ENCODE measurements at places on chromosomes 3 and 15.

- no peak for DNase-seq
Measured at GRCh38 chr3:32888739-32889138, 62.7 kb upstream of the CCR4 start.

DNA sequence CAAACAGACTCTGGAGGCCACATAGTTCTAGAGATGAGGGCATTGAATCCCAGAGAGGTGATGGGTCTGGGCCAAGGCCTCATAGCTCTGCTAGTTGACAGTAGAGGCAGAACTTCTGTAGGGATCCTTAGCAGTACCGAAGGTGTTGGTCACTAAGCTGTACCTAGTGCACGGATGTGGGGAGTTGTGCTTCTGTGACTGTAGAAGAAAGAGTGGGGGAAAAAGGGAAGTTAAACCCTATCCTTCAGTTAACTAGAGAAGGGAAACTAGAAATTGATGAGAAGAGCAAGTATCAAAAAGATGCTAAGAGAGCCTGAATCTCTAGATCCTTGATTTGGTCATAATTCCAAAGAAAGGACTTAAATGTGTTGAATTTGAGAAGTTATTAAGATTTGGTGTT, 186.7 kb downstream of the NFKBIZ start:
- DNase-seq: no peak

DNA sequence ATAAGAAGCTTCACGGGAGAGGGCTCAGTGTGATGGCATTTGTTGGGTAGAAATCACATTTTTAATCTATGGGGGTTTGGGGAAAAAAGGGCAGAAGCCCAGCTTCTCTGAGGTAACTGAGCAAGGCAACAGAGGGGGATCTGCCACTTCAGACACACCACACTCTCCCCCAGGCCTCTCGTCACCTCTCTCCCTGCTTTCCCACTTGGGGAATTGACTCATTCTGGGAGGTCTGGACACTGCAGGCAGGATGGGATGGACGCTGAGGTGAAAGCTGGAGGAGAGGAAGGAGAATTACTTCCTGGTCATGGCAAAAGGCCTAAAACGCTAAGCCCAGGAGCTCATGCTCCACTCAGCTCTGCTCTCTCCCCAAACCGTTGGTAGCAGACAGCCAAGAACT, 33.2 kb downstream of the MYO5C start:
- no peak for DNase-seq

DNA sequence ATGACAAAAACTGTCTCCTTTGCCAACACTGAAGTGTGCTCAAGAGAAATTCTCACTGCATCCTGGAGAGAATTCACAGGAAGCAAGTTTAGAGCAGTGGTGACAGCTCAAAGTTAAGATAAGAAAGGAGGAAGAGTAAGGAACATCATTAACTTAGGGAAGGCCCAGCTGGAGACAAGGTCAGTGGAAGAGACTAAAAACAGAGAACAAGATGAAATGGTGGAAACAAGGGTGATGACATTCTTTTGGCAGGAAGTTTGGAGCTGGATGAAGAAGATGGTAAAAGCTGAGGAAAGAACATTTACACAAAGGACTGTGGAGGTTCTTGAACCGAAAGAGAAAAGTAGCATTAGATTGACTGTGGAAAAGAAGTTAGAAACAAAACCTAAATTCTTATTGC, 6.7 kb upstream of the SUCLG2 start:
- no peak for DNase-seq

DNA sequence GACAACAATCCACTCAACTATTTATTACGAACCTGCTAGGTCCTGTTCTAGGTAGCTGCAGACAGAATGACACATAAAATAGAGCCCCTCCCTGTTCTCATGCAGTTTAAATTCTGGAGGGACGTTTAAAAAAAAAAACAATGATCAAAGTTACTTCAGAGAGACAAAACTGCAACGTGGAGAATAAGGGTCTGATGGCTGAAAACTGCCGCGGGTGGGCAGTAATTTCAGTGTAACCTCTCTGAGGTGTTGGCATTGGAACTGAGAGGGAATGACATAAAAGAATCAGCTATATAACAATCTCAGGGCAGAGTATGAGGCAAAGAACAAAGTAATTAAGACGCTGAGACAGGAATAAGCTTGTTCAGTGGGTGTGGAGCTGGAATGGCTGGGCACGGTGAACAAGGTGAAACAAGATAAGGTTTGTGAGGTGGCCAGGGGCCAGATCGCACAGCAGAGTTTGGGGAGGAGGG, 19.5 kb downstream of the TBL1XR1 start:
- DNase-seq: no peak

DNA sequence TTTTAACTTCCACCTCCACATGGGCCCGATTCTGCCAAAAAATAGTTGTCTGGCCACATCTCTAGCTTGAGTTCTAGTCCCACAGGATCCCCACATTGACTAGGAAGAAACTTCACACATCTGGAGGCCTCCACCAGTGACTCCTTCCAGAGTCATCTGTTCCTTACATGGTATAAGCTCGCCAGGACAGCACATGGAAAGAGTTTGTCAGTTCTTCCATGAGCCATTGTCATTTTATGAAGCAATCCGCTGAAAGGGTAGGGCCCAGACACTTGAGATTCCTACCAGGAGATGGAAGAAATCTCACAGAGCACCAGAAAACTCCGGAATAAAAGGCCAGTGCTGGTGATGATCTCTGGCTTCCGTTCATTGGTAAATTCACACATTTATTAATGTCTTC, 350.5 kb upstream of the ICE2 start:
- no peak for DNase-seq

DNA sequence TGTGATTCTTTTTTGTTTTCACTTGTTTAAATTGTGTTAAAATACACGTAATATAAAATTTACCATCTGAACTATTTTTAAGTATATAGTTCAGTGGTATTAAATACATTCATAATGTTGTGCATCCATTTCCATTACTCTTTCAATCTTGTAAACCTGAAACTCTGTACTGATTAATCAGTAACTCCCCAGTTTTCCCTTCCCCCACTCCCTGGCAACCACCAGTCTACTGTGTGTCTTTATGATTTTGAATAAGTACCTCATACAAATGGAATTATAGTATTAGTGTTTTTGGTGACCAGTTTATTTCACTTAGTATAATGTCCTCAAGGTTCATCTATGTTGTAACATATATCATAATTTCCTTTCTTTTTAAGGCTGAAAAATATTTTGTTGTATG, 59.3 kb downstream of the GLCE start:
- DNase-seq: no peak

- no peak for DNase-seq
Measured at GRCh38 chr3:34073961-34074360, 275.5 kb downstream of the PDCD6IP start.

- DNase-seq: no peak
Measured at GRCh38 chr3:194944526-194944925, 258.8 kb downstream of the FAM43A start.

DNA sequence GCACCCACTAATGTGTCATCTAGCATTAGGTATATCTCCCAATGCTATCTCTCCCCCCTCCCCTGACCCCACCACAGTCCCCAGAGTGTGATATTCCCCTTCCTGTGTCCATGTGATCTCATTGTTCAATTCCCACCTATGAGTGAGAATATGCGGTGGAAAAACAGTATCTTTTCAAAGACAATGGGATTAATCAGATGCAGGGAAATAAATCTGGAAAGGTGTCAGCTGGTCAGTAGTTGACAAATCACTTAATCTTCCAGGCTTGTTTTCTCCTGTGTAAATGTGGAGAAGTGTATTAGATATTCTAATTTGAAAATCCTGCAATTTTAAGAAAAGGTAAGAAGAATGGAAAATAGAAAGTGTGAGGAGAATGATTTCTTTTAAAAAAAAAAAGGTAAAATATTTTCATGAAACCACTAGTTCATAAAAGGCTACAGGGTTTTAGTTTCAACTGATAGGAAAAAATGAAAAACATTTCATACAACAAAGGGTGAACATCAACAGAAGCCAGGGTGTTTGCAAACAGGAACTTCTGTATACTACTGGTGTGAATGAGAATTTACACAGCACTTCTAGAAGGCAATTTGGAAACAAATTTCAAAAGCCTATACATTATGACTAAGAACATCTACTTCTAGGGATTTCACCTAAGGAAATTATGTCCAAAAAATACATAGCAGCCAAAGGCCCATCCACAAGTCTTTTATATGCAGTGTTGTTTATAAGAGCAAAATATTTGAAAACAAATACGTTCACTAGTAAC, 113.5 kb downstream of the CBLB start:
- DNase-seq: no peak

DNA sequence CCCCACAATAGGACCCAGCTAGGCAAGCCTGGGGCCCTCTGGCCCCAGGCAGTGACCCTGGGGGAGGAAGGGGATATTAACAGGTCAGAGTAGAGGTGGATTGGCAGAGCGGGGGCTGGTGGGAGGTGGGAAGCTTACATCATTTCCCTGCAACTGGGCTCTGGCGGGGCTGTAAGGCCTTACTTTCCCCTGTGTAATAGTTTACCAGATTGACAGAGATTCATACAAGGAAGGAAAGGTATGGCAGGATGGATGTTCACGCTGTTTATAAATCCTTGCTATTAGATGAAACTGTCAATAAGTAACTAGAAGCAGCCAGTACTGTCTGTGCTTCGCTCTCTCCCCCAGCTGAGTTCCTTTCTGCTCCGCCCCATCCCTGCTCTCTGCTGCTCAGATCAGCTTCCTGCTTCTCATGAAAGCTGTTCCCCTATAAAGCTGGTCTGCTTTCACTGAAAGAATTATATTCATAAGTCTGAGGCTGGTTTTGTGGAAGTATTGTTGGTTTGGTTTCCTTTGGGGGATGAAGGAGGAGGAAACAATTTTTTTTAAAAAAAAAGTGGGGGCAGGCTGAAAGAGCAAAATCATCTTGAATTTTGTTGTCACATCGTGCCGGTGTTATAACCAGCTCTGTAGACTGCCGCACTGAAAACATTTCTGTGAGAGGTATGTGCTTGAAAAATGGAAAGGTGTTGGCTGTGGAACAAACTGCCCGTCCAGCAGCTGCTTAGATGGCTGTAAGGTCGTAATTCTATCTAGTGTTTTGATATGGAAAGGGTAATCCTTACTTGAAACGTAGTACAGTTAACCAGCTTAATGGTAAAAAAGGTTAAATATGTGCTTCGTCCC, 76.4 kb downstream of the BBX start:
- no peak for DNase-seq

GRCh38 chr3:47870702-47871260, 67.8 kb downstream of the DHX30 start:
- no peak for DNase-seq

DNA sequence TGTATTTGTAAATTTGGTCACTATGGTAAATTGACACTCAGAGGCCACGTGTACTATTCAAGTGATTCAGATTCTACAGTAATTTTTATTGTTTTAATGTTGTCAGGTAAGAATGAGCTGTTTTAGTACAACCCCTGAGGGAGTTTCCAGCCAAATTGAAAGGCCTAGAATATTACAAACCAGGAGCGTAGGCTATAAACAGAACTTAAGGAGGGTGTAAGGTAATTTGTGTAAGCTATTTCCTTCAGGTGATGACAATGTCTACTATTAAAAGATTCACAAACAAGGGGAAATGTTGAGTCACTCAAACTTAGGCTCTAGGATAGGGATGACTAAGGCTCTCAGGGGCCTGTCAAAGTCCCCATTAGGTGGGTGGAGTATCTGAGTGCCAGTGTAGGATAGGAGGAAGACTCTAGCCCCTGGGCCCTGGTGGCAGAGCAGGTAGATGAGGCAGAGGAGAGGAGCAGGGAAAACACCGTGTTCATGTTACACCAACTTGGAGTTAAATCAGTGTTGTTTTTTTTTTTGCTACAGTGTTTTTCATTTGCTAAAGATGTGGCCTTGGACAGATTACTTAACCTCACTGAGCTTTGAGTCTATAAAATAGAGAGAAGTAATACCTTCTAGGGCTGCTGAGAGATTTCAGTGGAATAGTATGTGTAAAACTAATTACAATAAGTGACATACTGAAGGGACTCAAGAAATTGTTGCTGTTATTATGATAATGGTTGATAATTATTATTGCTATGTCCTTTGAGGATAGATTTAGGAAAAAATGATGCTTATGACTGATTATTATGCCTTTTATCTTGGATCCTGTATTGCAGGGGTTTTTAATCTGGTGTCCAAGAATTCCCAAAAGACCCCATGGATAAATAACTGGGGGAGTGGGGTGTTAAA, 10.3 kb downstream of the TM4SF1 start:
- no peak for DNase-seq

DNA sequence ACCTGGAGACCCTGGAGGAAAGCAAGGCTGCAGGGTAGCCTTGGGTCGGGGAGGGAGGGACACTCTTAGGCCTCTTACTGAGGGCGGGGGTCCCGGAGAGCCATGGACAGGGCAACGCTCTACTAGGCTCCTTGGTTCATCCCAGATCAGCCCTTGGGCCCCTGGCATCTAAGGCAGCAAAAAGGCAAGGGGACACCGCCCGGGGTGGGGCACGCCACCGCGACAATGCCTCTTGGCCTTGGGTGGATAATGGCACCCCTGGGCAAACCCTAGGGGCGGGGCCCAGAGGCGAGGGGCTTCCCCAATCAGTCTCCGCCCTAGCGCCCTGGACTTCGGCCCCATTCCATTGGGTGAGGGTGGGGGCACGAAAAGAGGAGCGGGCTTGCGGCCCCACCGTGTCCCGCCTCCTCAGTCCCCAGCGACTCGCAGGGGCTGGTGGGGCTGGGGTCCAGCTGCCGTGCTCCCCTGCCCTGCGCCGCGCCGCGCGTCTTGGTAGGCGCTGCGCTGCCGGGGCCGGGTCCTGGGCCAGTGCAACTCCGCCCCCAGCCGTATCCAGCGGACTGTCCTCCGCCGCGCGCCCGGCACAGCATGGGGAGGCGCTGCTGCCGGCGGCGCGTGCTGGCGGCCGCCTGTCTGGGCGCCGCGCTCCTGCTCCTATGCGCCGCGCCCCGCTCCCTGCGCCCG, at the start of gene CHST13:
TSS of gene CHST13 (plus strand) at position 411 of the 684 bp plus-strand sequence. CDS start at position 589, 178 bp downstream.
- peak; percentile 54 for DNase-seq

DNA sequence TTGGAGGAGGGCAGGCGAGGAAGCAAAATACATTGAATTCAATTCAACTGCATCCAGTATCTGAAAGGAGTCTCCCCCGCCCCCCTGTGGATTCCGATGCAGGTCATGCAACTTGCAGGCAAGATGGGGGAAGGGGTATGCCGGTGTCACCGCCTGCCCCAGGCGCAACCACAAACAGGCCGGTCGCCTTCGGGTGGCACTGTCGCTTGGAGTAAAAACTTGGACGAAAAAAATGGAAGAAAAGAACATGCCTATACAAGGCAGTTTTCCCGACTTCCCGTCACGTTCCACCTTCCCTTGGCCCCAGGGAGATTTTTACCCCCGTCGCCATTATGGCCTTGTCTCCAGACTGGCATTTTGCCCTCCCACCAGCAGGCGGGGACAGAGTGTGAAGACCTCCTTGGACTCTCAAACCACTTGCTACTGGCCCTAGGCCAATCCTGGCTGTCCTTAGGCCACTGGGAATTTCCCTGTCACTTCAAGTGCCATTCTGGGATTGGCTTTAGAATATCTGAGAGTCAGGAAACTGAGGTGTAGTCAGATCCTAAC, 1.6 kb upstream of the NTRK3 start:
- DNase-seq: peak; percentile 89

- DNase-seq: no peak
Measured at GRCh38 chr3:53804697-53805462, 41.3 kb downstream of the CHDH start.

All from SK-N-DZ (cell line).